HAP-1 (cell line): ENCODE measurements at places on chromosomes 5 and 9.

GRCh38 chr5:171143171-171143570 is 165.9 kb upstream of the TLX3 start:
- no peak for DNase-seq

DNA sequence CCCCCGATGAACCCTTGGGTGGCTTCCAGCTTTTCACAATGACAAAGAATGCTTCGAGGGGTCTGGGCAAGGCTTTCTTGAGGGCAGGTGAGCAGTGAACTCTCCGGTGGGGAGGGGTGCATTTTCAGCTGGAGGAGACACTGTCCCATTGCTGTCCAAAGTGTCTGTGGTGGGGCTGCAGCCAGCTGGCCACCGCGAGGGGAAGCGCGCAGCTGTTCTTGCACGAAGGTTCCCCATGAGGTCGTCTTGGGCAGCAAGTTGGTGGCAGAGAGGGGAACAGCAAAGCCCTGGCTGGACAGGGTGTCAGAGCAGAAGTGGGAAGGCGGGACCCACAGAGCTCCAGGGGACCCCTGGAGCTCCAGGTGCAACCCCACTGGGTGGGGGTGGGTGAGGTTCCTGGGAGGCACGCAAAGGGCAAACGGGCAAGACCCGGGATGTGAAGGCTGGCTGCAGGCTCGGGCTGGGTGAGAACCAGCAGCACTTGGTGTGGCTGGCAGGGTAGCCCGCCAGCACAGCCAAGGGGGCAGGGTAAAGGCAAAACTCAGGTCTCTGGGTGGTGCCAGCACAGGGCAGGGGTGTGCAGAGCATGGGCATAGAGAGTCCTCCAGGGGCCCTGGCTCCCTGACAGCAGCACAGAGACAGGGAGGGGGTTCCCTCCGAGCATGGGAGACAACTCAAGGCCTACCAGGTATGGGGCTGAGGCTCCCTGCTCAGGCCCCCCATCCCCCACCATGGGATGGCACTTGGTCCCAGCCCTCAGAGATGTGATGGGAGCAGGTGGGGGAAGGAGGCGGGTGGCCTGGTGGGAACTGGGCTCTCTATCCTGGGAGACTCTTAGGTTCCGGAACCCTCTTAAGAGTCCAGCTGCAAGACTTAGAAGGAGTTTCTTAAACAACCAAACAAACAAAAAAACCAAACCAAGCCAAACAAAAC is 26.6 kb downstream of the TSPAN17 start:
- DNase-seq: no peak

DNA sequence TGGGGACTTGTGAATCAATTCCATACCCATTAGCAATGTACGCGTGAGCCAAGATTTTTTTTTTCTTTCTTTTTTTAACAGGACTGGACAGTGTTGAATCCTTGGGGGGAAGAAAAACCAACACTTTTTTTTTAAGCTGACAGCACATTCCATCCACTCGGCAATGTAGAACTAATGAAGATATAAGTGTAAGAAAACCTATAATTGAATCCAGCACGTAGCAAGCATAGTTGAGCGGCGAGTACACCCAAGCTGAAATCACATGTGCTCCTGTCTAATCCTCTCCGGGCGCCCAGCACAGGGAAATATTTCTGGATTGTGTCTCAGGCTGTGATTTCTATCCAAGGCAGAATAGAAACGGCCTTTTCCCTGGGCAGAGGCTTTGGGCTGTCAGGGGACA is 118.2 kb downstream of the BOD1 start:
- DNase-seq: no peak

GRCh38 chr9:113619491-113620376 is 156.2 kb downstream of the RGS3 start:
- no peak for DNase-seq

DNA sequence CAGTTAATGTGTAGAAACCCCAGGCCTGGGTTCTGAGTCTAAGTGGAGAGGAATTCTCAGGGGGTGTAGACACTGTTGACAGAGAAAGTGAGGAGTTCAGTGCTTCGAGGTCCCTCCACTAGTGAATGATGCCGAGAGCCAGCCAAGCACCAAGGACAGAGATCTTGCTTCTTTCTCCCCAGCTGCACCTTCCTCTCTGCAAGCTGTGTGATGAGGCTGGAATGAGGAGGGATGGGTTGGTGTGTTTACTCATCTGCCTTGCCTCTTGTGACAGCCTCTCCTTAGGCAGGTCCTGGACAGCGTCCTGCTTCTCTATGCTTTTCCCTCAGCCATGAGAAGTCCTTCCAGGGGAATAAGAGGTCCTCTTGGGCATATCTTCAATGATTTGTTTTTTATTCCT is 35.3 kb downstream of the HNRNPH1 start:
- DNase-seq: no peak
